ENCODE measurements at places on chromosomes 2 and 18.

- peak; percentile 54 for DNase-seq
These were observed 15.4 kb upstream of the XDH start for GRCh38 chr2:31429759-31430438.

DNA sequence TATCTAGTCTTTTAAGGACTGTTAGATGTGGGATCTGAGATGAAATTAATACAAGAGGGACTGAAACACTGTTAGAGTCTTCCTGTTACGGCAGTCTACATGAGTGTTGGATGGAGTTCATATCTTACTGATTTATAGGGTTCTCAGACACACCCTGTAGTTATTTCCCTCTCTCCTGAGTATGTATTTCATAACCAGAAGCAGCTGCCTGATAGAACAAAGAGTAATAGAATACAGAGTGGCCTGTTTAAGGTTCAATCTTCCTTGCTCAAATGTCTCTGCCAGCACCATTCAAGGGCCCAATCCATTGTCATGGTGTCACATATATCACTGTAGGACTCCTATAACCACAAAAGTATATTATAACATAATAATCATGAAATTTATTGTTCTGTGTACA, 1229.1 kb upstream of the ACVR2A start:
- DNase-seq: no peak

GRCh38 chr2:217000406-217000805, 140.5 kb upstream of the TNP1 start:
- DNase-seq: no peak

DNA sequence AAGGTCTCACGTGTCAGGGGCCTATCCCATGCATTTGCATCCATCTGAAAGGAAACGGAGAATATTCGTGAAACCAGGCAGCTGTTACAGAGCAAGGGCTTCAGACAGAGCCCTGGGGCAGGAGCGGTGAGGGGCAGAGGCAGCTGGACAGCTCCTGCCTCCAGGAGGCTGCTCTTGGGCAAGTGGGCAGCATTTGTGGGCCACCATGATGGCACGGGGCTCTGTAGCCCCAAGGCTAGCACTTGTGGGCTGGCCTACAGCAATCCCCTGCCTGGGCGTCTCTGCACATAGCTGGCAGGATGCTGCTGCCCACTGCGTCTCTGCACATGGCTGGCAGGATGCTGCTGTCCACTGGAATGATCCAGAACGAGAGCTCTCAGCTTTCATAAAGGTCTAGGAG, 52.8 kb upstream of the PTMA start:
- DNase-seq: no peak

GRCh38 chr2:158213773-158214172, 112.1 kb downstream of the UPP2 start:
- no peak for DNase-seq

GRCh38 chr2:156700681-156701080, 264.5 kb downstream of the GPD2 start:
- no peak for DNase-seq

- no peak for DNase-seq
These were observed 13.7 kb upstream of the OSR1 start for GRCh38 chr2:19371996-19372582.

- DNase-seq: no peak
These were observed 189.4 kb upstream of the GLI2 start for GRCh38 chr2:120546048-120546864.

GRCh38 chr18:24923138-24923537, 428.8 kb downstream of the ZNF521 start:
- DNase-seq: no peak

GRCh38 chr2:95329891-95330793, 33.0 kb downstream of the KCNIP3 start:
- no peak for DNase-seq

DNA sequence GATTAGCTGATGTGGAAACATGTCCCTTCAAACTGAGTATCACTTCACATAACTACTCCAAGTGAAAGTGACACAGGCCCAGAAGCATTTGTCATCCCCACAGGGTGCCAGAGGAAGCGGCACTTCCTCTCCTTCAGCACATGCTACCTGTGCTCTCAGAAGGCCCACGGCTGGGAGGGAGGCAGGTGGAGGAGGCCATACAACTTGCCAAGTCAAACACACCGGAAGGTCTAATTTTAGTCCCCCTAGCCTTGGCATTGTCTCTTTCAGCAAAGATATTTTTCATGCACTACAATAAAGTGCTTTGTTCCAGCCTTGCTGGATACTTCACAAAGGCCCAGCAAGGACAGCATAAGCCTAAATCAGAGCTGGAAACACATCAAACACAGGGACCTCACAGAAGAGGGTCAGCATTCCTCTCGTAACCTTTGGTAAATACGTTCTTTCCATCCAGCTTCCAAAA, 38.0 kb downstream of the VSNL1 start:
- no peak for DNase-seq

- DNase-seq: no peak
These were observed 24.9 kb downstream of the EFHD1 start for GRCh38 chr2:232658217-232658785.

- no peak for DNase-seq
These were observed 24.3 kb downstream of the DSC2 start for GRCh38 chr18:31077878-31078277.

DNA sequence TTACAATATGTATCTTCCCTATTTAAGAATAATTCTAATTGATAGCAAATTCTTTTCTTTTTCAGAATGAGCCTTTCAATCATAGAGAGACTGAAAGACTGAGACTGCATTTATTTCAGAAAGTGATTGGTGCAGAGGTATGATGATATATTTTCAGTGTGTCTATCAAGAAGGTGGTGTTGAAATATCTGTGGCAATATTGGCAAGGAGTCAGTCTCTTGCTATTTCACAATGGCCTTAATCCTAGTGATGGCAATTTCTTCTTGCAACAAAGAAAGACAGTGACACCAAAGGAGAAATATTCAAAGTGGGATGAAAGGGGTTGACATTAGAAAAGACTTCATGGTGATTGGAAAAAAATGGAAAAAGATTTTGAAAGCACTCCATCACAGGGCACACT, 21.7 kb upstream of the ZBTB14 start:
- no peak for DNase-seq

DNA sequence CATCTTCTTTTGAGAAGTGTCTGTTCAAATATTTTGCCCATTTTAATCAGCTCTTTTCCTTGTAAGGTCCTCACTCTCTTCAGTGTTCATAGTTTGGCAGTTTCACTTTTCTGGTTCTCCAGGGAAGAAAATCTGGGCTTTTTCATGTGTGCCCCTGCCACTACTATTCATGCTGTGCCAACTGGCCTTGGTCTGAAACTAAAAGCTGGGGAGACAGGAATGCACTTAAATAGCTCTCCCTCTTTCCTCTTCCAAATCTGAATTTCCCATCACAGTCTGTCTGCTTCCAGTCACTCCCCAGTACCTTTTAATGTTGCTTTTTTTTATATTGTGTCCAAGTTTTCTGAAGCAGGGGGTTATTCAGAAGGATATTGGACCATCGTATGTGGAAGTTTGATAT, 574.3 kb upstream of the POU3F3 start:
- no peak for DNase-seq

DNA sequence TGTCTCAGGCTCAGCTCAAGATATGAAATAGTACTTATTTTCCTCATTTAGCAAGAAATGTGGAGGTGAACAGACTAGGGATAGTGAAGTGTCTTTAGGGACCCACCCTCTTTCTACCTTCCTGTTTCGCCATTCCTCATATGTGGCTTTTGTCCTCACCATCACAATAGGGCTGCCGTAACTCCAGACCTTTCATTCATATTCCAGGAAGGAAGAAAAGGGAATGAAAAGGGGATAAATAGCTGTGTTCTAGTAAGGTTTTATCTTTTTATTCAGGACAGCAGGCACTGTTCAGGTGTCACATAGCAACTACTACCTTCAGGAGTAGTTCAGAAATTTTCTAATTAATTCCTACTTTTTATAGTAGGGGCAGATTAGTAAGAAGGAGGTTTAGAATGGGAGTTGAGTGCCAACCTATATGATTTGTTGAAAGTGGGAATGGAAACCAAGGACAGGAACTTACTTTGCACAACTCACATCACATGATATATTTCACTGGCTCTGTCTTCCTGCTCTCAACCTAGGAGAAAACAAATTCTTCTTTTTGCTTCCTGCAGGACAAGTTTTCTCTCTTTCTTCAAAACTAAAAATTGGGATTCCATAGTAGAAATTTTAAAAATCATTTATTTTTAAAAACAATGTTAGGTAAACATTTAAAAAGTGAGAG, 36.0 kb upstream of the HDAC4 start:
- DNase-seq: no peak
